Right atrium auricular region (tissue), 2 donors: ENCODE measurements at places on chromosomes 6 and 20. TPM values are rescaled to one million over a fixed set of nuclear protein-coding genes. Genes with fewer than 3 reads are reported as not detected.
A peak's percentile ranks its signal among the peaks of the same experiment; 100 is the strongest.

DNA sequence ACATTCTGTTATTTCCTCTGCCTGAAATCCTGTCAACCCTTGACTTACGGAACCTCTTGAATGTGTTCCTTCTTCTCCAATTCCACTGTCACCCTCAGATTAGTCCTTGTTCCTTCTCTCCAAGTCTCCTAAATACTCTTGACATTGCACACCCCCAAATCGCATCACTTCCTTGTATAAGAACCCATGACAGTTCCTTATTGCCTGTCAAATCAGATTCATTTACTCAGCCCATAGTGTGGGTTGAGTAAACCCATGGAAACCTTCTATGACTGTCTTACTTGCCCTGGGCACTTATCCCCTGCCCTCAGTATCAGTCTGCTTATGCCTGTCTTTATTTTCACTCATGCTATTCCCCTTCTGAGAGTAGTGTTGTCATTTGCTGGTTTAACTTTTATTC, 40.5 kb downstream of the ARMC2 start:
- no peaks in the 10 kb centered on the region for H3K36me3 ChIP-seq
- no peaks in the 10 kb centered on the region for H3K4me1 ChIP-seq
- H3K27ac ChIP-seq = no peak overlapping the region
- H3K27me3 ChIP-seq = no peaks in the 10 kb centered on the region

DNA sequence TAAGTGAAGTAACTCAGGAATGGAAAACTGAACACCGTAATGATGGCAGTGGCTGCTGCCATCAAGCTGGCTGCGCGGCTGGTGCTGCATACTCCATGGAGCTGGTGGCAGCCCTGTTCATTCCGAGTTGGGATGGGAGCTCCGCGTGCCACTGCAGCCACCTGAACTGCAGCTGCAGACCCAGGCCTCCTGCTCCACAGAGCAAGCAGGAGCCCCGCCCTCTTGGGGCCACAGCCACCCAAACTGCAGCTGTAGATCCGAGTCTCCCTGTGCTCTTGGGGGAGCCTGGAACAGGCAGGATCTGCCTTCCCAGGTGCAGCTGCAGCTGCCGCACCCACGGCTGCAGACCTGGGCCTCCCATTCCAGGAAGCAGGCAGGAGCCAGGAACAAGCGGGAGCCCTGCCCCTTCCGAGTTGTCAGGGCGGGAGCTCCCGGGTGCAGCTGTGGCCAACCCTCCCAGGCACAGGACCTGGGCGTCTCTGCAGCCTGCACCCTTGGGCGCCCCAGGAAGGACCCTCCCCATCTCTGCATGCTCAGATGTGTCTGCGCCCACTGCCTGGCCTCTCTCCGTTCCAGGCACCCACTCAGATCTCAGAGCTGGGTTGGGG, 120.2 kb downstream of the GMPR start:
- H3K4me3 ChIP-seq = no peak overlapping the region
- DNase-seq = no peak
- H3K4me1 ChIP-seq = no peaks in the 10 kb centered on the region
- H3K27ac ChIP-seq = no peak overlapping the region
- H3K27me3 ChIP-seq = no peaks in the 10 kb centered on the region
- H3K36me3 ChIP-seq = no peaks in the 10 kb centered on the region

GRCh38 chr6:90892271-90892670, 305.4 kb upstream of the MAP3K7 start:
- H3K4me1 ChIP-seq = no peaks in the 10 kb centered on the region
- no peak for DNase-seq
- H3K4me3 ChIP-seq = no peak overlapping the region
- H3K27ac ChIP-seq = no peak overlapping the region
- no peaks in the 10 kb centered on the region for H3K27me3 ChIP-seq

GRCh38 chr6:43220439-43220951, 8.8 kb downstream of the DNPH1 start:
- no peak overlapping the region for H3K4me3 ChIP-seq
- DNase-seq = no peak
- no peaks in the 10 kb centered on the region for H3K27me3 ChIP-seq
- H3K36me3 ChIP-seq = peaks cover 8% of the 10 kb centered on the region
- H3K4me1 ChIP-seq = no peaks in the 10 kb centered on the region

C20orf202 gene
- 0.20 TPM for total RNA-seq

DNA sequence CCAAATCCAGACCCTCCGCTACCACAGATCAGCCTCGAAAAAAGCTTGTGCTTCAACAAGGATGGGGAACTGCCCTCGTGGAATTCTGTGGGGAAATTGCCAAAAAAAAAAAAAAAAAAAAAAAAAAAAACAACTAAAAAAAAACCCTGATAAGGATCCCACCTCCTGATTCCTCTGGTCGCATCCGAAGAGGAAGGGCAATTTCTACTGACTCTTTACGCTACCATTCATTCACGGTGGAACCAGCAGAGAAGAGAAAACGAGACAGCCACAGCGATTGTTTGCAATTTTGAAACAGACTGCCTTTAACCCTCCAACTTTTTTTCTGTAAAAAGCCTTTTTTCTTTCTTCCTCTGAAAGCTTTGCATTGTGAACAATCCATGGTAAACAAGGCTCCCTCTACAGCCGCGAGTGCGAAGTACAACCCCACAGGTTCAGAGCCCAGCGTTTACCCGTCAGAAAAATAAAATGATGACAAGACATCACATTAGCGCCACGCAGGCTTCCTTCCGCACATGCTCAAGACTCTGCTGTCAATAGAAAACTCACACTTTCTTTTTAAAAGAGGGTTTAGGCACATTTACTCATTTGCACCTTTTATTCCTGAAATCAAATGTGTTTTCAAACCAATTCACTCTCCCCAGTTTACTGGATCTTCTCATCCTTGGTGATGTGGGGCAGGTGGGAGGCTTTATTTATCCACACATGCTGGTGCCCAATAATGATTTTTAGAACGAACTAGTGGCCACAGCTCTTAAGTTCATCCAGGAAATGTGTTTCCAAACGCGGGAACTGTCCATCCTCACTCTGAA, 100.0 kb downstream of the NOL4L start:
- H3K4me1 ChIP-seq = peaks cover 31% of the 10 kb centered on the region
- peak overlapping the region; percentile 75 for H3K4me3 ChIP-seq
- H3K27me3 ChIP-seq = no peaks in the 10 kb centered on the region
- peak overlapping the region; percentile 80 for H3K27ac ChIP-seq

PROCR gene
- total RNA-seq = 51.0 TPM

GRCh38 chr6:4133941-4134838, 1.2 kb downstream of the ECI2 start:
- peak overlapping the region; percentile 95 for H3K27ac ChIP-seq
- H3K27me3 ChIP-seq = no peaks in the 10 kb centered on the region
- DNase-seq = no peak
- peaks cover 24% of the 10 kb centered on the region for H3K36me3 ChIP-seq
- H3K4me3 ChIP-seq = peak overlapping the region; percentile 74
- H3K4me1 ChIP-seq = no peaks in the 10 kb centered on the region

KIF25 gene
- total RNA-seq = not detected

- no peaks in the 10 kb centered on the region for H3K27me3 ChIP-seq
- no peak overlapping the region for H3K4me3 ChIP-seq
- peaks cover 5% of the 10 kb centered on the region for H3K4me1 ChIP-seq
- H3K36me3 ChIP-seq = no peaks in the 10 kb centered on the region
Observed at GRCh38 chr6:169079650-169080049, 174.0 kb downstream of the THBS2 start.

DNA sequence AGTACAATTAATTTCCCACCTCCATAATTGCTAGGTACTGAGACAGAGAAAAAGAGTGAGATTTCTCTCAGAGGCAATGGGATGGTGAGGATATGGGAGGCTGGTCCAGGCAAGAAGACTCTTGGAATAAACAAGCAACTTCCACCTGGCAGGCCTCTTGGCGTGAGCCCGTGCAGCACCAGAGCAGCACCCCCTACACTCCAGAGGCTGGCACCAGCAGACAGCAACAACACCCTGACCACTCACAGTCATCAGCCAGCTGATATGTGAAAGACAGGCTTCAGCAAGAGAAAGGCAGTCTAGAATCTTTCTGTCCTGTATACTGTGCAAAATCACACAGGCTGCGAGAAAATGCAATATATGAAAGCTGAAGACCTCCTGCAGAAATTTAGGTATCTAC, 59.7 kb downstream of the KIF13A start:
- H3K36me3 ChIP-seq = no peaks in the 10 kb centered on the region
- H3K27me3 ChIP-seq = no peaks in the 10 kb centered on the region
- no peak for DNase-seq
- peaks cover 91% of the 10 kb centered on the region for H3K4me1 ChIP-seq

SNPH gene
- total RNA-seq = 10.1 TPM
